ENCODE measurements at places on chromosomes 2 and 18.

DNA sequence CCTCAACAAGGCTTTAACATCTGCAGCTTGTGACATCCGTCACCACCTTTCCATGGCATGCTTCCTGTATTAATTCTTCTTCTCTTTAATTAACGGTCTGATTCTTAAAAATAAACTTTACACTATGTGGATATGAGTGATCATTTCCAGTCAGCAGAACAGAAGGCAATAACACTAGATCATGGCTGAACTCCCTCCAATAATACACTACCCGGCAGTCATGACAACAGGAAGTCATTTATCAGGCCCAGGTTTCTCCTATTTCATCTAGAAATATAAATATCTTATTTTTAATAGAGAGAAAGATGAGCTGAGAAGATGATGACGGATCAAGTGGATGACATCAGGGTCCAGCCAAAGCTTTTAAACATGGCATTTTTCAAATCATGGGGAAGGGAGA is 792.2 kb downstream of the SLC4A3 start:
- no peaks in the 10 kb centered on the region for H3K36me3 ChIP-seq
- H3K4me1 ChIP-seq: no peaks in the 10 kb centered on the region
- no peak overlapping the region for H3K27ac ChIP-seq
- H3K4me3 ChIP-seq: no peak overlapping the region

GRCh38 chr2:172953411-172953810 is 122.2 kb upstream of the MAP3K20 start:
- H3K27ac ChIP-seq: no peak overlapping the region
- no peaks in the 10 kb centered on the region for H3K36me3 ChIP-seq
- no peak for DNase-seq
- H3K4me3 ChIP-seq: no peak overlapping the region

- no peaks in the 10 kb centered on the region for H3K4me1 ChIP-seq
- H3K4me3 ChIP-seq: no peak overlapping the region
- no peak for DNase-seq
Measured at GRCh38 chr2:158733430-158733755, 61.7 kb upstream of the DAPL1 start.

DNA sequence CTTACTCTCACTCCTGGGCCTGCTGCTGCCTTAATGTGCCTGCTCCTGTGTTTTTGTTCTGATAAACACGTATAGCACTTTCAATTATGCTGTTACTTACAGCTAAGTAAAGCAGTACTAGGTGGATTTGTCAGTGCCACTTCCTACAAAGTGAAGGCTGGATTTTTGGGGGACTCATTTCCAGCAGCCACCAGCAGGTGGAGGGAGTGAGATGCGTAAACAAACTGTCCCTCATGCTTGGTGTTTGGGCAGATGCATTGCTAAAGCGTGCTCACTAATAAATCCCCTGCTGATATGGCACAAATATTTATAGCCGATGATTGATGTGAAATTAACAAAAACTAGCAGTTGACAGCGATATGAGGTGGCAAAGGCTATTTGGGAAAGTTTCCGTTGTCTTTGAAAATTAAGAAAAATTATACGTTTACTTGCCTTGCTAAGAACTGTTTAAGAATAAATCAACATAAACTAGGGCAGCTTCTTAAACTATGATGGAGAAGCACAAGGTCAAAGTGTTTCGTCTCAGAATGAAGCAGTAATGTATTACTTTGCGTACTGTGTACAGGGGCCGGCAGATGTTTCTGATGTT is 101.7 kb downstream of the AGAP1 start:
- no peaks in the 10 kb centered on the region for H3K27me3 ChIP-seq
- no peak overlapping the region for H3K4me3 ChIP-seq
- no peak overlapping the region for H3K27ac ChIP-seq
- H3K36me3 ChIP-seq: no peaks in the 10 kb centered on the region
- DNase-seq: no peak
- H3K4me1 ChIP-seq: no peaks in the 10 kb centered on the region

- no peak for DNase-seq
- H3K4me1 ChIP-seq: no peaks in the 10 kb centered on the region
- H3K27me3 ChIP-seq: no peaks in the 10 kb centered on the region
Measured at GRCh38 chr2:27275211-27276150, at the start of gene DNAJC5G. Gene DNAJC5G (plus strand): TSS chr2:27275433. CDS start chr2:27276729, 1,296 bp downstream.

GRCh38 chr2:160592401-160592800 is 98.8 kb upstream of the RBMS1 start:
- no peak for DNase-seq
- H3K4me1 ChIP-seq: no peaks in the 10 kb centered on the region
- no peaks in the 10 kb centered on the region for H3K36me3 ChIP-seq
- no peaks in the 10 kb centered on the region for H3K27me3 ChIP-seq
- H3K27ac ChIP-seq: no peak overlapping the region
- H3K4me3 ChIP-seq: no peak overlapping the region

- H3K27ac ChIP-seq: no peak overlapping the region
- no peaks in the 10 kb centered on the region for H3K27me3 ChIP-seq
Measured at GRCh38 chr2:144140891-144141290, 379.0 kb downstream of the ZEB2 start.

DNA sequence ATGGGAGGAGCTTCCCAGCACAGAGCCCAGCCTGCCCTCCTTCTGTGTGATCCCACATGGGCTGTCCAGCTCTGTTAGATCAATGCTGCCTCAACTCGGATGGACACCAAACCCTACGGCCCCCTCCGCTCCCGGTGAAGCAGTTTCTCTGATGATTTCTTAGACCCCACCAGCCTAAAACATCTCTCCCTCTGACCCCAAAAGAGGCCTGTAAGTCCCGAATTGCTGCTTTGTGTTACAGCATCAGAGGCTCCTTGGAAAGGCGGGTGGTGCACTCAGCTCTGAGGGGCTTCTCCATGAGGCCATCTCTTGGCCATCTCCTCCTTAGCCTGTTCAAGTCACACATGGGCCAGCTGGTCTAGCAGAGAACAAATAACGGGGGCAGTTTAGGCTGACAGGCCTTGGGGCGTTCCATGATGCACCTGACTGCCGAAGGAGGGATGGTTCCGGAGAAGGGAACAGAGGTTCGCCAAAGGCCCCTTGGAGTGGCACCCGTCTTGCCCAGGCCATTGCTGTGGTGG is 240.7 kb downstream of the SH3RF3 start:
- peaks cover 30% of the 10 kb centered on the region for H3K36me3 ChIP-seq
- peak; percentile 51 for DNase-seq
- no peak overlapping the region for H3K27ac ChIP-seq
- no peak overlapping the region for H3K4me3 ChIP-seq
- peaks cover 5% of the 10 kb centered on the region for H3K4me1 ChIP-seq

GRCh38 chr2:232547991-232548390 is 2.4 kb downstream of the TIGD1 start:
- H3K36me3 ChIP-seq: no peaks in the 10 kb centered on the region
- H3K27me3 ChIP-seq: no peaks in the 10 kb centered on the region
- no peak overlapping the region for H3K4me3 ChIP-seq
- no peak overlapping the region for H3K27ac ChIP-seq
- DNase-seq: no peak

- no peak overlapping the region for H3K4me3 ChIP-seq
- no peaks in the 10 kb centered on the region for H3K27me3 ChIP-seq
- H3K36me3 ChIP-seq: no peaks in the 10 kb centered on the region
- no peak for DNase-seq
Measured at GRCh38 chr2:15860760-15861159, 79.6 kb upstream of the MYCN start.

GRCh38 chr2:22444281-22444680 is 940.7 kb upstream of the KLHL29 start:
- H3K4me3 ChIP-seq: no peak overlapping the region
- H3K36me3 ChIP-seq: no peaks in the 10 kb centered on the region
- H3K4me1 ChIP-seq: no peaks in the 10 kb centered on the region
- DNase-seq: no peak
